ENCODE measurements at places on chromosomes 2 and 18.
A peak's percentile ranks its signal among the peaks of the same experiment; 100 is the strongest.

- DNase-seq, result no peak
Measured at GRCh38 chr18:2009942-2010697, 561.2 kb downstream of the METTL4 start.

GRCh38 chr18:52046842-52047241, 293.2 kb upstream of the DCC start:
- DNase-seq, result no peak

DNA sequence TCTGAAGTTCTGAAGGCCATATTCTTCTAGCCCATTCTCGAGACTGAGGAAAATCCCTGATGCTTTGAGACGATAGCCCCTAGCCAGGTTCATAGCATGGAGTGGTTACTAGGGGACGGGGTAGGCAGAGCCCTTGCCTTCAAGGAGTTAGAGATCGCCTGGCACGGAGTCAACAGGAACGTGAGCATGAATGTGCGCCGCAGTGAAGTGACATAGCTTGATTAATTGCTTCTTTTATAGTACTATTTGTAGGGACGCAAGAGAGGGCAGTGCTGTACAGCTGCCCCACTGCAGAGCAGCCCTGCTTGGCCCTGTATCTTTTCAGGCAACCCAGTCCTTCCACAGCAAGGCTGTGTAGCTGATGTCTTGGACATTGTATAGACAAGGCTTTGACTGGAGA, 26.2 kb downstream of the HRH4 start:
- DNase-seq, result no peak

- DNase-seq, result no peak
Measured at GRCh38 chr18:23121133-23121532, 14.2 kb upstream of the CABLES1 start.

DNA sequence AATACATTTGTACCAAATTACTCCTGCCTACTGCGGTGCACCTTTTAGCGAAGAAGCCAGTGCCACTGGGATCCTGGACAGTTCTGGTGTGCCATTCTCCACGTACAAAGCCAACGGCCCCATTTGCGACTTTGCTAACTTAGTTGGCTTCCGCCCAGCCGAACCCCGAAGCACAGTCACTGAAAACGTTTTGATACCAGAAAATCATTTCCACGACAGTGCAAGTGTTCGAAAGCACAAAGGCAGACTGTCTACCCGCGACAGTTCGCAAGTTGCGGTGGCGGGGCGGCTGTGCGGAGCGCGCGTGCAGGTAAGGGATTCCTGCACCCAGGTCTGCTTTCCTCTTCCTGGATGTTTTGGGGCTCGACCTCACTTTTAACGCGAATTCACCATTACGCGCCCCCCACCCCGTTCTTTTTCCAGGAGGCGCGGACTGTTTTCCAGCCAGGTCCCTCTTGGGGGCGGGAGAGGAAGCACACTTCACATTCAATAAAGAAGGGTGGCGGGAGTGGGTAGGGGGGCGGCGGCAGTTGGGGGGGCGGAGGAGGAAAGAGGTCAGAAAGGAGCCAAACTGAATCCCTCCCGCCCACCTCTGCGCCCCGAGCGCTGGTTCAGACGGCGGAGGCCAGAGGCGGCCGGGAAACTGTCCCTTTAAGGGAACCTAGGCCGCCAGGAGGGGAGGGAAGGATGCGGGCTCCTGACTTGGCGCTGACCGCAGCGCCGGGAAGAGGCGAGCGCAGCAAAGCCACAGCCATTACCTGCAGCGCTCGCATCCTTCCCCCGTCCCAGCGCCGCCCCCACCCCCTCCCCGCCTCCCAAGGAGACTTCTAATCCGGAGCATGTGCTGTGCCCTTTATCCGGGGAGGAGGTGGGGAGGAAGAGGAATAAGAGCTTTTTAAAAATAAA, 107.4 kb upstream of the KCTD1 start:
- DNase-seq, result peak; percentile 12

DNA sequence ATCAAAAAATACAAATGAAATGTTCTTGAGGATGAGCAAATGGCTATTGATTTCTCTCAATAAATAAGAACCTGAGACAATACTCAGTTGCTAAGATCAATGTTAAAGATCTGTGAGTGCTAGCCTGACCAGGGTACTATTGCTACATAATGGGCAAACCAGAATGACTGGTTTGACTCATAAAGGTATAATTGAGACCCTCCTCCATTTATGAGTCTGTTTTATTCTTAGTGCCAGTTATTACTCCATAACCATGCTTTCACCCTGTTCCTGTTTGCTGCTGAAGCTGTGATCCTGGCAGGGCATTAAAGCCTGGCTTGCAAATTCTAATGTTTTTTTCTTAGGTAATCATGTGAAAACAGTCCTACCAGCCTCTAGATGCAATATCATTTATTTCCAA, 56.6 kb upstream of the PPM1B start:
- DNase-seq, result no peak

DNA sequence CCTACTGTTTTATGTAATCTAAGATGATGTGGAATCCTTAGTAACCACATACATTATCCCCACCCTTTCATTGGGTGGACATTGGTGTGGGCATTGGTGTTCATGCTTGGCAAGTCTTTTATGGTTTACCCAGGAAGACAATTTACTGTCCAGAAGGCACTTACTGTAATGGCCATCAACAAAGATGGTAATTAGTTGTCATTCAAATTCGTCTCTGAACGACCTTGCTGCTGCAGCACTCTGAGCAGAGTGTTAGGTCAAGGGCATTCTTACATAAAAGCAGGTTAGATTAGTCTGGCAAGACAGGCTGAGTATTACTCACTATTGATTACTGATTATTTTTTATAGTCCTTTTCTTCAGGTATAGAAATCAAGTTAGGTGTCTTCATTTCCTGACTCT, 447.9 kb downstream of the XIRP2 start:
- no peak for DNase-seq

DNA sequence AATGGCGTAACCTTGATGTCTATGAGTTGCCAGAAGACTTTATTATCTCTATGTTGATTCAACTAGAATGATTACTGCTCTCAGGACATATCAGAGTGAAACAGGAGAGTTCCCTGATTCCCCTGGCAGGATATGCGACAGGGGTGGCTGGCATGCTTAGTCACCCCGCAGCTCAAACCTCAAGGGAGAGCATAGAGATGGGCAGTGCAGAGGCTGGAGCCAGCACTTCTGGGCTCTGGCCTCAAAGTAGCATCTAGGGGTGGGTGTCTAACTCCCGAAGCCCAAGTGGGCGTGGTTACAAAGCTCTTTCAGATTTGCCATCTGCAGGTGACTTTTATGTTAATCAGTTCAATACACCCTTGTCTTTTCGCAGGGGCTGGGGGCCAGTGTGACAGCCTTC, 391.6 kb downstream of the ADCYAP1 start:
- peak; percentile 23 for DNase-seq

- no peak for DNase-seq
Measured at GRCh38 chr2:226881287-226881686, 45.4 kb downstream of the RHBDD1 start.

DNA sequence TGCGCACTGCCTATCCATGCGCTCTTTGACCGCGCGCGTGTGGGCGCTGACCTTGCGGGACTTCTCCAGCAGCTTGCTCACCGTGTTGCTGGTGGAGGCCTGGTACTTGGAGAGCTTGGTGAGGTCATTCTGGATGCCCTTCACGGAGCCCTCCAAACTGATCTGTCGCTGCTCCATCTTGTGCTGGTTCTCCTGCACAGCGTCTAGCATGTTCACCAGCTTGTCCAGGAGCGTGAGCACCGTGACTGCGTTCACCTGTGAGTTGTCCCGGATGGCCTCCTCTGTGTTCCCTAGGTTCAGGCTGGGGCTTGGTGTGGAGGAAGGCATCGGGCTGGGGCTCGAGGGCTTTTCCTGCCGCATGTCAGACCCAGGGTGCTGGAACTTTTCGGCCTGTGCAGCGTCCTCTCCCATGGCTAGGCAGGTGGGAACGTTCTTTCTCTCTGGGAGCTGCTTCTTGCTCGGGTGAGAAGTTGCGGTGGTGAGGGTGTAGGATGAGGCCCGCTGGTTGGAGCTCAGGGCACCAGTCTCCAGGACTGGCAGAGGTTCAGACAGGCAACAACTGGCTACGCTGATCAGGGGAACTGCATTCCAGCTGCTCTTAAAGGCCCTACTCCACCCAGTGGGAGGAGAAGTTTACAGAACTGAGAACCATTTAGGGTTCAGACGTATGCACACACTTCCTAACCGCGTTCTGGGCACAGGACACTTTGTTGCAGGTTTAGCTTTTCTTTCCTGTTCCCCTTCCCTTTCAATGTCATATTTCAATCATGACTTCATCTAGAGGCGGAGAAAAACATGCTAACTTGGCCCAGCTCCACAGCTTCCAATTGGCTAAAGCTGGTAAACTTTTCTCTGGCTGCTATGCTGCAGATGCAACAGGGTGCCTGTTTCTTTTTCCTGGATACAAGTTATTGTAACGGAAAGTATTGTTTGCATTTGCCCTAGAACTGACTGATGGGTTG, at the start of gene CAVIN2:
CAVIN2 (minus strand) TSS at position 574 of the 962 bp plus-strand sequence; CDS start at position 411, 163 bp downstream.
- peak; percentile 88 for DNase-seq

- DNase-seq, result peak; percentile 98
Measured at GRCh38 chr2:73071360-73072128, at the start of gene SFXN5. SFXN5 (minus strand) TSS chr2:73071712; CDS start chr2:73071705, 7 bp downstream.

- no peak for DNase-seq
Measured at GRCh38 chr2:221120643-221121042, 451.5 kb downstream of the EPHA4 start.

DNA sequence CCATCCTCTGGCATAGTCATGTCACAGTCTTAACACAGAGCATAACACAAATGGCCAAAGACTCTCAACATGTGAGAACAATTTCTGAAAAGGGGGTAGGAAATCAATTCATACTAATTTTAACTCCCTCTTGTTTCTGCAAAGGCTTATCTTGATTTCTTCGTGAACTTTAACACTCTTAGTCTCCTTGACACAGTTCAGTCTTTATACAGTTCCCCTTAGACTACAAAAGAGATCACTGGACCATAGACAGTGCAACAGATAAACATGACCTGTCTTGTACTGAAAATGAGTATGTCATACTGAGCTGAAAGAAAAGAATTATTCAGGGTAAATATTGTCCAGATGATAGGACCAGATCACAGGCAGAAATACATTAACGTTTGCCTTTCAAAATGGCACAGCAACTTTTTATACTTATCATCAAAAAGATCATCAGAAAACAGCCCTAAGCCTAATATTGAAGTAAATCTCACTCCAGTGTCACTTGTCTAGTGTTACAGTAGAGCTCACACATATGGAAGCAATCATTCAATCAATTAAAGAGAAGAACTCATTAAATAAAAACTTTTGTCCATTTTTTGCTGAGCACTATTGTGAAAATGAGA, 56.4 kb upstream of the VRK2 start:
- no peak for DNase-seq

- DNase-seq, result peak; percentile 92
Measured at GRCh38 chr2:44479127-44479887, 117.6 kb downstream of the CAMKMT start.

DNA sequence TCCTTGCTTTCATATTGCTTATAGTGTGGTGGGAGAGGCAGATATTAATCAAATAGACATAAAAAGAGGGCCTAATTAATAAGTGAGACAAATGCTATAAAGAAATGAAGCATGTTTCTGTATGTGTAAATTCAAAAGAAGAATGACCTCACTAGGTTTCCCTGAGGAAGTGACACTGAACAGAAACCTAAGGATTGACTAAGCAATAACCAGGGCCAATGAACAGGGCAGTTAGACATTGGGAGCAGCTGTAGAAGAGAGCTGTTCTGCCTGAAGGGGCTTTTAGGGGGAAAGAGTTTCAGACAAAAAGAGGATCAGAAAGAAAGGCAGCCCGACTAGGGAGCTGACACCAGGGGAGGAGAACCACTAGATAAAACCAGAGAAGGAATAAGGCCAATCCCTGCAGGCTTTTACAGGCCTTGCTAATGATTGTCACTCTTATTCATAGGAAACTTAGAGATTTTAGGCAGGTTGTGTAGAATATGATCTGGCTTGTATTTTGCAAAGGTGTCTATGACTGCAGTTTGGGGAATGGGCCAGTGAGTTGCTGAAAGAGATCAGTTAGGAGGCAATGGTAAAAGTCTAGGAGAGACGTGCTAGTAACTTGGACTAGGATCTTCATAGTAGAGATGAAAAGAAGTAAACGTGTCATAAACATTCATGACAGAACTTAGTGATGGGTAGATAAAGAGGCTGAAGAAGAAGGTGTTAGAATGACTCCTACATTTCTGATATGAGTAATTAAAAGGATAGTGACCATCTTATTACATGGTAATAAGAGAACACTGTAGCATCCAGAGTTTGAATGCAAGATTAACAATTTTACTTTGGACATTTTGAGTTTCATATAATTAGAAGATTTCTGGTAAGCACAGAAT, 26.8 kb upstream of the NABP1 start:
- no peak for DNase-seq
